ENCODE measurements at places on chromosomes 3 and 15.

GRCh38 chr15:65926899-65927298 lies 57.6 kb downstream of the RAB11A start:
- DNase-seq = no peak

- DNase-seq = no peak
These were observed 2.2 kb downstream of the RPSA start for GRCh38 chr3:39408493-39409372.

DNA sequence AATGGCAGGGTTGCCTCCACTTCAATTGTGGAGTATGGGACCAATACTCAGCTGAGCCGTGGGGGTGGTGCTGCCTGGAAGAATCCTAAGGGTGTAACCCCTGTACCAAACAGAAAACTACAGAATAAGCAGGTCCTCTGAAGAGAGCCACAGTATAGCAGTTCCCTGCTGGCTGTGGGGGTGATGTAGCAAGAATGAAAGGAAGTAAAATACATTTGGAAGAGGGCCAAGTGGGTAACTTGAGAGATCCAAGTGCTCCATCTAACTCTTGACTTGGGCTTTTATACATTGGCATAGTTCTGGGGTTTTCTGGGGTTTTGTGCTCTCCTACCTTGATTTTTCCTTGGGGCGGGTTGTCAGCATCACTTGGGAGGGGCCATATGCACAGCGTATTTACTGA lies 341.4 kb downstream of the OTOL1 start:
- DNase-seq = no peak

- no peak for DNase-seq
These were observed 128.2 kb downstream of the TFDP2 start for GRCh38 chr3:142021127-142021526.

DNA sequence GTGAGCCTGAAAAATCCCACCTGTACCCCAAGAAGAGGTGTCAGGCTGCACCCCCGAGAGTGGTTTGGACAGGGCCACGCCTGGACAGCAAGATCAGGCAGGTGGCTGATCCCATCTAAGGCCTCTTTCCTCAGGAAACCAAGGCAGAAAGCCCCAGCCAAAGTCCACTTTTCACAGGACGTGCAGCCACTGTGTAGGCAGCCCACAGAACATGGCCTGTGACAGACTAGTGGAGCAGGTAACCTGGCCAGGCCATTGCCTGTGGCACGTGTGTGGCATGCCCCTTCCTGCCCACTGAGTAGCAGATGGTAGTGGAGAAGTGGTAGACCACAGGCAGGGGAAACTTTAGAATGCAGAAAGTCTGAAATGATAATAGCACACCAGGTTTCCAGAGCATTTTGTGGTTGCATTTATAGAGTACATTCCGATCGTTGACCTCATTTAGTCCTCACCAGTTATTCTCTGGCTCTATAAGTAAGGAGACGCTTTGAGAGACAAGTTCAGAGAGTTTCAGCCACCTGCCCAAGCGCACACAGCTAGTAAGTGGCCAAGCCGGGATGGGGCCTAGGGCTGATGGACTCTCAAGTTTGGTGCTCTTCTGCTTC lies 68.7 kb downstream of the AAGAB start:
- DNase-seq = peak; percentile 78

- peak; percentile 74 for DNase-seq
These were observed 61.3 kb upstream of the CMTM8 start for GRCh38 chr3:32176989-32177701.

GRCh38 chr3:72571052-72571451 lies 277.2 kb downstream of the SHQ1 start:
- no peak for DNase-seq

DNA sequence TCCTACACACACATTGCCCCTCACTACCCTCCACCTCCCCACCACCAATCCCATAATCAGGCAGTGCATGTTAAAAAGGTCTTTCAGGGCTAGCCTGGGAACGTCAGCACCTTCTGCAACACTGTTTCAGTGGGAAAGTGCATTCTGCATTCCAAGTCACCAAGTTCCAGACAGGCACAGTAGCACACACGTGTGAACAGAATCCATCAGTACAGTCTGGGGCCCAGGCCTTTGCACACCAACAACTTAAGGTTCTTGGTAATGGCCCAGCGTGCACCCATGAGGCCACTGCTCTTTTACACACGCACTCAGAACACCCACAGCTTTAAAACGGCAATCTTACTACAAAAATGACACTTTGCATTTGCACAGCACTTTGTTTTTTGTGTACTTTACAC lies 1.2 kb downstream of the ANXA2 start:
- DNase-seq = no peak

DNA sequence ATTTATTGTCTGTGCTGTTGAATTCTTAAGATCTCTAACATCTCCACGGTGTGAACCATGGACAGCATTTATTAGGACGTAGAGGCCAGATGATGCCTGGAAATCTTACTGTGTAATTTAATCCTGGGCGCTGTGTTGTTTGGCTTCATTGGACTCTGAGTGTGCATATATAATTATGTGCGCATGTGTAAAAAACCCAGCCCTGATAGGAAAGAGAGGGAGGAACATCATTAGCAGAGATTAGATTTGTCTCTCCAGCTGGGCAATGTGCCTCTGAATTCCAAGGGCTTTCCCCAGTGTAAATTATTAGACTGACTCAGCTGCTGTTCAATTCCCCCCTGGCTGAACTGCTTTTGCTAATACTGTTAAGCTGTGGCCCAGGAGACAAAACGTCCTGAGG lies 39.6 kb downstream of the MAP3K13 start:
- DNase-seq = peak; percentile 82

DNA sequence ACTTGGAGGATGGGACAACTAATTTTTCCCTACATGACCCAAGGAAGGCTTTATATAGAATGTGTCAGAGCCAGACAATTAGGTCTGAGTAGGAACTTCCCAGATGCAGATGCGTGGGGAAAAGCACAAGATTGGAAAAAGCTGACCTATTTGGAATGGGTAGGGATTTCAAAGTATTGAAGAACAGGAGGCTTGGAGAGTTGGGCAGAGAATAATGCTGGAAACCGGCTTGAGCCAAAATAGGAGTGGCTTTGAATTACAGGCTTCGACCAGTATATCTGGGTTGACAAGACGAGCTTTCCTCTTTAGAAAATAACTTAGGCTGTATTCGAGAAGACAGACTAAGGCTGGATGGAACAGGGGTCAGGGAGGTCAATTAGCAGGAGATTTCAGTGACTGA lies 181.1 kb downstream of the GBE1 start:
- DNase-seq = no peak

GRCh38 chr15:77716632-77717332 lies 84.1 kb upstream of the LINGO1 start:
- no peak for DNase-seq

DNA sequence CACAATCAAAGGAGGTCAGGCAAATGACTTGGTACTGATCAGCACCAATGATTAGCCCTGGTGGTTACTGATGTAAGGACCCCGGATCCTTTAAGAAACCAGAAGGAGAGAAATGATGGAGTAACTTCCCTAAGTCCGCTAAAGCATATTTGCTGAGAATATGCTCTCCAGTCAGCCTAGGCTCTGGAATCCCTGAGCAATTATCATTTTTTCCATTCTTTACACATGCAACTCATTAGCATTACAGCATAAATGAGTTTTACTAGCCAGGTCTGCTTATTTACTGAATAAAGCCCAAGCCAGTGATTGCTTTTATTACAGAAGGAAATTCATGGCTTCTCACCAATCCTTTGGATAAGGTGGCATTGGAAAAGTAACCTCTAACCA lies 139.2 kb upstream of the WNT5A start:
- DNase-seq = no peak

DNA sequence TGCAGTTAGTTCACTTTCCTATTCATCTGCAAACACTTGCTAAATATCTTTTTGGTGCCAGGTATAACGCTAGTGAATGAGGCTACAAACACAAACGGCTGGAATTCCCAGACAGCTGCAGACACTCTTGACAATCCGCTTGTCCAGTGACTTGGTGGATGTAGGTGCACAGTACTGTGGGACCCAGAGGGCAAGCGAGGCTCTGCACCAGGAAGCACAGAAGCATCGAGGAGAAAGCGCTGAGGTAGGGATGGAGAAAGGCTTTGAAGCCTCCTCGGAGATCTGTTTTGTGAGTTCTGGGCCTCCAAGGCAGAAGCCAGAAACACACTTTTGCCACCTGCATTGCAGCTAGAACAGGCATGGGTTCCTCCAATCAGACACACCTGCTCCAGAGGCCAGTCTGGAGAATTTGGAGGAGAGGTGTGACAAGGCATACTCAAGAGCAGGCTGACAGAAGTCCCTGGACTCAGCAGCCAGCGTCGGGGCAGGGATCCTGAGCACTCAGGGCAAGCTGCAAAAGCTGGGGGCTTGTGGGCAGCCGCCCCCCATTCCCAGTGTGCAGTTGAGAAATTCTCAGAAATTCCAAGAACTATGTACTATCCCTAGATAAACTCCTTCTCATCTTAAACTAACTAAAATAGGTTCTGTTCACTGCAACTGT lies 232.5 kb downstream of the OCA2 start:
- DNase-seq = no peak

DNA sequence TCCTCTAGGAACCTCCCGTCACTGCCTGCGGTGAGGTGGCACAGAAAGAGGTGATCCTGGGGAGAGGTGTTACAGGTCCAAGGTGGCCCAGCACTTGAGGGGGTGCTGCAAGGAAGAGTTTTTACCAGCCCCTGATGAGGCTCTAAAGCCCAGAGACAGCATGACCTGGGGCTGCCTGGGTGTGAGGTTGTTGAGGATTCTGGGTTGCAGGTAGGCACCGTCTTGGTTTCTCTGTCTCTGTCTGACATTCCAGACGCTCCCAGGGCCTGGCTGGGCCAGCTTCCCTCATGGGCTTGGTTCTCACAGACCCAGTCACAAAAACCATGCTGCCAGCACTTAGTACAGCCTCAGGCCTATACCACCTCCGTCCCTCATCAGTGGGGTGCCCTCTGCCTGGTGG lies 31.1 kb downstream of the DNAJB8 start:
- DNase-seq = no peak

GRCh38 chr3:127299276-127299675 lies 11.4 kb upstream of the PRR20G start:
- no peak for DNase-seq

- DNase-seq = no peak
These were observed 416.5 kb downstream of the TBL1XR1 start for GRCh38 chr3:176780766-176781165.

DNA sequence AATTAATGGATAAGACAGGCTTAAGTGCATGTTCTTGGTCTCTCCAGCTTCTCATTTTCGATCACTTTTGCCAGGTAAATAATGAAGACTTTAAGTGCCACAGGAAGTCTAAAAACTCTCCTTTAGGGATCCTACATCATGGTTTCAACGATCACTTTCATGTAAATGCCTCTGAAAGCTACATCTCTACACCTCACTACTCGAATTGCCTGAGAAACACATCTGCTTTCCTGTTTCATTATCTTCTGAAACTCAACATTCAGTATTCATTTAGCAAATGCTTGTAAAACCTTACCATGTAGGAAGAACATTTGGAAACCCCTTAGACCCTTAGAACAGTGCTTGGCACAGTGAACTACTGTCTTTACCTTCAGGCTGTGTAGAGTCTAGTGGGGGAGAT lies 16.2 kb downstream of the THAP10 start:
- no peak for DNase-seq
